Transverse colon (tissue), 4 donors: ENCODE measurements at places on chromosomes 3 and 15. TPM values are rescaled to one million over a fixed set of nuclear protein-coding genes. Genes with fewer than 3 reads are reported as not detected.

DNA sequence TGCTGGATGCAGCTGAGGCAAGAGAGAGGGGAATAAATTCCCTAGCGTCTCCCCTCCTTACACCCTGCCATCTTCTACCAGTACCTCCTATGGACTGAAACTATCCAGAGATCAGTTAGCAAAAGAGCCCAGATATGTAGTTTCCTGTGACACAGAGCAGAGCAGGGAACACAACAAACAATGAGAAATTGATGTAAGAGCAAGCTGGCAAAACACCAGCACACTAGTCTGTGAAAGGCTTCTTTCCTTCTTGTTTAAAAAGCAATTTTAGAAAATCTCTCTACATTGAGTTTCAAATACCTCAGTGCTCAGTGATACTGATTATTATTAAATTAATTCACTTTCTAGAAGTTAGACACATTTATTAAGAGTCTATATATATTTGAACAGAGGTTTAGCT lies 215.6 kb upstream of the AZI2 start:
- no peak for DNase-seq

DNA sequence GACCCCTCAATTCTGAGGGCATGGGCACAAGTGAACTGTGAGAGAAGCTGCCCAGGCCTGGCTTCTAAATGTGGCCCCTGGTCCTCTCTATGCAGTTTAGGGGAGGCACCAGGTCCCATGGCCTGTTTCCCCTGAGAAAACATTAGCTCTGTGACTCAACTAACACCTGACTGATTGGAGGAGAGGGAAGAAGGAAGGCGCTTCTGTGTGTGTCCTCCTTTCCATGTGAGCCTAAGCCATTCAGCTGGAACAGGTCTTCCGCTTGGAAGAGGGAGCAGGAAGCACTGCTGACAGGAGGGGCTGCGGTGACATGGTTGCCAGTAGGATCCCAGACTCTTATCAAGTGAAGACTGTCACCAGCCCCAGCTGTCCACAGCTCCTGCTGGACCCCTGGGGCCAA lies 79.5 kb downstream of the MYLK start:
- no peak for DNase-seq

GRCh38 chr15:78006567-78007205 lies 70.8 kb downstream of the TBC1D2B start:
- peak; percentile 71 for DNase-seq

DNA sequence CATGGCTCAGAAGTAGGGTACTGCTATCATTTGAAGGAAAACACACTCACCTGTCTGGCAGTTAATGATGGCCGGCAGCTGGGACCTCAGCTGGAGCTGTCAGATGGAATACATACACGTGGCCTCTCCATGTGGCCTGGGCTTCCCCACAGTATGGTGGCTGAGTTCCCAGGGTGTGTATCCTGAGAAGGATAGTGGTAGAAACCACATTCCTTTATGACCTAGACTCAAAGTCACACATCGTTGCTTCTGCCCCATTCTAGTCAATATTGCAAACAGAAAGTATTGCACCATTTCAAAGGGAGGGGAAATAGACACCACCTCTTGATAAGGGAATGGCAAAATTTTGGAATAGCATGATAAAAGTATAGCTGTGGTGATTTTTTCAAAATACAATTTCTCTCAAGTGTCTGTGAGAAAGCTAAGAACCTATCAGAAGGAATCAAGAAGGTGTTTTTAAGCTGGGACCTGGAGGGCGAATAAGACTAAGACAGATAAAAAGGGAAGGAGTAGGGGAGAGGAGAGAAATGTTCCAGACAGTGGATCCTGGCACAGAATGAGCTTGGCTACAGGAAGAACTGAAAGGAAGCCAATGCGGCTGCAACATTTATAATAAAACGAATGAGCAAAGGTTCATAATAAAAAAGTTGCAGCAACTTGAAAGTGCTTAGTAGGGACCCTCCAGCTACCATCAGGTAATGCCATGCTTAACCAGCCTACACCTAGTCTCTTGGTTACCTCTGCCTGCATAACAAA lies 40.1 kb upstream of the GALNT15 start:
- DNase-seq: no peak

GRCh38 chr3:149020196-149020838 lies 29.0 kb downstream of the GYG1 start:
- no peak for DNase-seq

DNA sequence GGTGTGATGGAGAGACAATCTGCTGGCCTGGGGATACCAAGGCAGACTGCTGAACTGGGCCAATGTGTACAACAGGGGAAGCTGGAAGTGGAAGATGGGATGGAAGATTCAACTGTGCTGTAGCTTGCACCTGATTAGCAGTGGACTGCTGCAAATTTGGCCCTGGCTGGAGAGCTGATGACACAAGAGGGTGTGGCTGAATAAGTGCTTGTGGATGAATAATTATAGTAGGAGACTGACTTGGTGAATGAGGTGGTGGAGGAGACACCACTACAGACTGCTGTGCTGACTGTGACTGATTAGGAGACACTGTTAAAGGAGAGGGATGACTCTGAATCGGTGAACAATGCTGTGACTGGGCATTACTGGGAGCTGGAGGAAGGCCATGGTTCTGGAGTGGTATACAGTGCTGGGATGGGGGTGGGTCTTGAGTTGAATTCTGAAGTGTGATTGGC lies 52.5 kb downstream of the PHC3 start:
- DNase-seq: no peak

Gene FRMD5
- 0.40 TPM for total RNA-seq

GRCh38 chr3:36393563-36393962 lies 13.3 kb downstream of the STAC start:
- no peak for DNase-seq

- no peak for DNase-seq
Measured at GRCh38 chr15:70473581-70474370, 289.6 kb downstream of the UACA start.

DNA sequence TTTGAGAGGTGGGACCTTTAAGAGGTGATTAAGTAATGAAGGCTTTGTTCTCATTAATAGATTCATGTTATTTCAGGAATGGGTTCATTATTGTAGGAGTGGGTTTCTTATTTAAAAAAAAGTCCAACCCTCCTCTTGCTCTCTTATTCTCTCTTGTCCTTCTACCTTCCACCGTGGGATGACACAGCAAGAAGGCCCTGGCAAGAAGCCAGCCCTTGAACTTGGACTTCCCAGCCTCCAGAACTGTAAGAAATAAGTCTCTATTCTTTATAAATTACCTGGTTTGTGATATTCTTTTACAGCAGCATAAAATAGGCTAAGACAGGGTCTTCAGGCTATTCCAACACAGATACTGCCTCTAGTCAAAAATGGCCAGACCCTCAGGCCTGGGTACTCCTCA lies 62.2 kb downstream of the MYLK start:
- DNase-seq: no peak

GRCh38 chr3:84961521-84962255 lies 2.9 kb downstream of the CADM2 start:
- DNase-seq: no peak

DNA sequence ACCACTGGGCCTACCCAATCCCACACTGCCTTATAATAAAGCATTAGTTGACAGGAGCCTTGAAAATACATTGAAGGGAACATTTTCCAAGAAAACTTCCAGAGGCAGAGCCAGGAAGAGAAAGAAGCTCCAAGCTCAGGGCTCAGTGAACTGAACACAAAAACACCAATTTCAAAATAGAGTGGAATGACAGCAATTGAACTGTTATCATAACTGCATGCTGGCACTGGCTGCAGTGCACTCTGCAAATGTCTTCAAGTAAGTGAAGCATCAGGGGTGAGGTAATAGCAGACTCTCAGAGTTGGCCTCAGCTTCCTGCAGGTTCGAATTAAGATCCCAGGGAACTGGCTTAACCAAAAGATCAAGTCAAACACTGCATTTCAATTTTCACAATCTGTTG lies 388.0 kb upstream of the WNT5A start:
- no peak for DNase-seq

GRCh38 chr3:135694142-135694541 lies 271.4 kb upstream of the PPP2R3A start:
- no peak for DNase-seq

DNA sequence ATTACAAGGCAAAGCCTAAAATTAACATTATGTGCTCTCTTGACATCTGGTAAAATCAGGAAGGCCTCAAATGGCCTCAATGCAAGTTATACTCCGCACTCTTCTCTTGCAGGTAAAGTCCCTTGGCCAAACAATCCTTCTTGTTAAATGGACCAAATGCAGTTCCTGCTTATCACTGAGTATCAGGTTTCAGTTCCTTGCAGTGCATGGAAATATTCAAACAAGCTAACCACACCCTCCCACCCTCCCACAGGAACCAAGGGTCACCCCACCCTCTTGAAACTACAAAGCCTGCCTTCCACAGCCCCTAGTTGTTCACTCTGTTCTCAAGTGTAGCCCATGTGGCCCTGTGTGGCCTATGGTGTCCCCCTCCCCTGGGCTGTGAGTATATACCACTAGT lies 171.9 kb upstream of the CADPS start:
- no peak for DNase-seq

GRCh38 chr3:192082730-192083660 lies 622.0 kb downstream of the PYDC2 start:
- DNase-seq: no peak

Gene MCF2L2
- total RNA-seq: 2.2 TPM

DNA sequence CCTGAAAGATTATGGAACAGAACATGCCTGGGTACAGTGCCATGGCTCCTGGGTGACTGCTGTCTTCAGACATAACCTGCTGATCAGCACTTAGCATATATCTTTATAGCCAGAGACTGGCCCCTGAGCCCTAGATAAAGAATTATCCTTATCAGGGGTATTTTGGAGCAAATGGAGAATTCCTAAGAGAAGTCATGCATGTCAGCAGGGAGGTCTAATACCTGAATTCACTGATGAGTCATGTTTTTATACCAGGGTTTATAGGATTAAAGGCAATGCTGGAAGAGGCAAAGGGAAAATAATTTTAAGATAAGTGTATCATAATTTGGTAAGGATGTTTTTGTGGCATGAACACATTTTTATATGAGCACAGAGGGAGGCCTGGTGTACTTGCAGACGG lies 159.8 kb downstream of the ADAMTSL3 start:
- no peak for DNase-seq

DNA sequence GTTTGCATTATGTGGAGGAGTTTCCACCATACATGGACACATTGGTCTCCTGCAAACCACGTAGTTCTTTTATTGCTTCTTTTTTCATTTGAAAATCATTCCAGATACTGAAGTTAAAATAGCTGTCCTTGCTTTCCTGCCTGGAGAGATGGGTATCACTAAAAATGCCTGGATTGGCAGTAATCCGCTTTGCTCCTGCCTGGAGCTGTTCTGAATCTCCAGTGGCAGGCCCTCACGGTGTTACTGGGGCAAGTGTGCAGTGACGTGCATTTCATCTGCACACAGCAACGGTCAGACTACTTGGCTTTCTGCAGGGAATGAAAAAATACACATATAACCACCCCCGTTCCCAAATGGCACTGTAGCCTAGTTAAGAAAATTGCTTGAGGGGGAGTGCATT lies 272.9 kb downstream of the IL5RA start:
- no peak for DNase-seq

- no peak for DNase-seq
Measured at GRCh38 chr3:120348065-120348990, 826 bp downstream of the LRRC58 start.

- peak; percentile 57 for DNase-seq
Measured at GRCh38 chr15:77538793-77539497, 93.8 kb downstream of the LINGO1 start.

Gene KLHL40
- not detected for total RNA-seq

DNA sequence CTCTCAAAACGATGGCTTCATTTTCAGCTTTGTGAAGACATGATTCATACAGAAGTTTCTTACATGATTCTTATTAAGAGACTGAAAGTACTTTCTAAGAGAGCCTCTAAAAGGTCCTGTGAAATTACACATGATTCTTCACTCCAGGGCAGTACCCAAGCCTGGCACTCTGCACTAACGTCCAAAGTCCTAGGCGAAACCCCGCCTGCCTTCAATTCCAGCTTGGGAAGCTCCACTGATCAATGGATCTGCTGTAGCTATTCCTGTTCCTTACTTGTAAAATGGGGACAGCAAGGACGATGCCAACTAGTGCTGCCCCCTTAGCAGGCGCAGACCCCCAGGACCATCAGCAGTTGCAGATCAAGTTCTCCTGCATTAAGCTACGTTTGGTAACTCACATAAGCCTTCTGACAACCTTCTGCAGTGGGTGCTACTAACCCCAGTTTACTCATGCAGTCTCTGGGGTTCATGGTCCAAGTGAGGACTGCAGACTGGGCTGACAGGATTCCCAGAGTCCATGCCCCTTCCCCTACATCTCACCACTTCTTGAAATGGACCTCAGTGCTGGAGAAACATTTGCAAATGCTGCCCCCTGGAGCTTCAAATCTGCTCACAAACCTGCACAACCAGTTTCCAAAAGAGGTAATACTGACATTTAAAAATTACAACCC lies 10.6 kb downstream of the CHCHD4 start:
- no peak for DNase-seq

GRCh38 chr15:88911766-88912118 lies 1.4 kb downstream of the MFGE8 start:
- DNase-seq: no peak

GRCh38 chr3:114178770-114179368 lies at the start of gene DRD3:
Gene DRD3, minus strand, starts transcription at chr3:114179052. Its CDS starts 7,060 bp downstream, at chr3:114171992.
- no peak for DNase-seq

DNA sequence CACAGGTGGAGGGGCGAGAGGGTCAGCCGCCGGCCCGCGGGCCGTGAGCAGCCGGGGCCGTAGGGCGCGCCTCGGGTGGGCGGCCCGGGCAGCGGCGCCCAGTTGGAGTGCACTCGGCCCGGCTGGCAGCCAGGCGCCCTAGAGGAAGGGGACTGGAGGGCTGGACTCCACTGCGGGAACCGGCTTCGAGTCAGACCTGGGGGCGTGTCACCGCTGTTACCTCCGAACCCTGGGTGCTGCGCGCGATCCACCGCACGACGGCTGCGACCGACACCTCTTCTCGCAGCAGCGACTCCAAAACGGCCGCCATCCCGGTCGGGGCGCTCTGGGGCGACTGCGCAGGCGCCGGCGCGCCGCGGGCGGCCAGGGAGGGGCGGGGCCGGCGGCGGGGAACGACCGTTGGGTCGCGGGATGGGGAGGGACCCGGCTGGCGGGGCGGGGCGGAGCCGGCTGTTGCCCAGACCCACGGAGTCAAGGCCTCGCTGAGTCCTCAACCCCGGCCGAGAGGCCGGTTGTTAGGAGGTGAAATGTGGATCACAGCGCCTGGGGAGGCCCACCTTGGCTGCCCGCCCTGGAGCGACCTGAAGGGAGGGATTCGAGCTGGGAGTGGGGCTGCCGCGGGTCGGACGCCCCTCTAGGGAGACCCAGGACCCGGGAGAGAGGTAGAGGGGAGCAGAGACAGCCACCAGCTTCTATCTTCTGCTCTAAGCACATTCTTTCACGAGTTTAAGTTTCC lies at the start of gene CDAN1:
Gene CDAN1, minus strand, starts transcription at position 336 of the 736 bp plus-strand sequence. Its CDS starts 26 bp downstream, at position 310.
- DNase-seq: peak; percentile 95

Gene DPPA4
- not detected for total RNA-seq

DNA sequence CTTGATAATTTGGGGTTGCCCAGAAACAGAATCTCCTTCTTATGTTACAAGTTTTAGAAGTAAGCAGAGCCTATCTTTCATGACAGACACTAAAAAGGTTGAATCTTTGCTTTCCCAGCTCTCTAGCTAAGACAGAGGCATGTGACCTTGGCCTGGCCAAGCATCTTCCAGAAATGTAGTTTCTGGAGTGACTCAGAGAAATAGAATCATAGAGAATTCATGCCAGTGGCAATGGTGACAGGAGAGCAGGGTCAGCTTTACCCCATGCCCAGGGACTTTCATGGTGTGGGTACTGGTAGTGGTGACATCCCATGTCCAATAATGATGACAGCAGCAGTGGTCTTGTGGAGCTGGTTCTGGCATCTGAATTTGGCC lies 4.0 kb upstream of the PARP6 start:
- no peak for DNase-seq

- no peak for DNase-seq
Measured at GRCh38 chr15:66400351-66400774, 13.7 kb downstream of the MAP2K1 start.
